HCT116 (cell line): ENCODE measurements at places on chromosomes 12 and 14. TPM values are rescaled to one million over a fixed set of nuclear protein-coding genes. Genes with fewer than 3 reads are reported as not detected.

GRCh38 chr12:65609359-65609771 is 214.9 kb upstream of the HMGA2 start:
- peak; percentile 48 for DNase-seq

DNA sequence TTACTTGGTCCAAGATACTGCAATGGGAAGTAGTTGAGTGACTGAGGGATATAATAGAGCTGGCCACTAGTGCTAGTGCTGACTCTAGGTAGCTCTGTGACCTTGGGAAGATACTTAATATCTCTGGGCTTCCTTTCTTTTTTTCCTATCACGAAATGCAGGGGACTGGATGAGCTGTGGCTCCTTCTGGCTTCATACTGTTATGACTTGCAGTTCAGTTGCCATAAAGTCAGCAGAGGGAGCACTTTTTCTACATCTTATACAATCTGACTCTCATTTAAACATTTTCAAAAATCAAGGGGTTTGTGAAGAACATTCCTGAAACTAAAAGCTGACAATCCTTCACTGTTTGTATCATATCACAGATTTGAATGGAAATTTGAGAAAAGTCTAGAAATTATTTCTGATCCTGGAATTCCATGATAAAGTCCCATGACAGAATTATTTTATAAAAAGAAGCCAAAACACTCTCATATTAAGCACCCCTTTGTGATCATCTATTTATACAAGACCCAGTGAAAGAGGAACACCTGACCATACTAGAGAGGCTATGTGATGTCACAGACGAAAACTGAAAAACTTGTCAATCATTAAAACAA is 5.3 kb downstream of the BHLHE41 start:
- DNase-seq = peak; percentile 51

DNA sequence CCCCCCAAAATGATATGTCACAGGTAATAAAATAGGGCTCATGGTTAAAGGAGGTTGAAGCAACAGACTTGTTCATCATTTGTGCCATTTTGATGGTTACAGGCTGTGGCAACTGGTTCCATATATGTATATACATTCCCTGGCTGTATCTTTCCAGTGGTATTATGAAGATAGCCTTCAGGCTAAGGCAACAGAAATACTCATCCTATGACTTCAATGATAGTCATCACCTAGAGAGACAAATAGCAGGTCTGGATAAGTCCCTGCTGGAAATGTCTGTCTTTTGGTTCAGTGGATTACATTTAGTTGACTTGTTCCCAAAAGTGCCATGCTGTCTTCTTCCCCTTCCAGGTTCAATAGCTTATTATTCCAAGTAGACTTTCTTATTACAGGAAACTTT is 997.4 kb downstream of the FLRT2 start:
- DNase-seq = no peak

DNA sequence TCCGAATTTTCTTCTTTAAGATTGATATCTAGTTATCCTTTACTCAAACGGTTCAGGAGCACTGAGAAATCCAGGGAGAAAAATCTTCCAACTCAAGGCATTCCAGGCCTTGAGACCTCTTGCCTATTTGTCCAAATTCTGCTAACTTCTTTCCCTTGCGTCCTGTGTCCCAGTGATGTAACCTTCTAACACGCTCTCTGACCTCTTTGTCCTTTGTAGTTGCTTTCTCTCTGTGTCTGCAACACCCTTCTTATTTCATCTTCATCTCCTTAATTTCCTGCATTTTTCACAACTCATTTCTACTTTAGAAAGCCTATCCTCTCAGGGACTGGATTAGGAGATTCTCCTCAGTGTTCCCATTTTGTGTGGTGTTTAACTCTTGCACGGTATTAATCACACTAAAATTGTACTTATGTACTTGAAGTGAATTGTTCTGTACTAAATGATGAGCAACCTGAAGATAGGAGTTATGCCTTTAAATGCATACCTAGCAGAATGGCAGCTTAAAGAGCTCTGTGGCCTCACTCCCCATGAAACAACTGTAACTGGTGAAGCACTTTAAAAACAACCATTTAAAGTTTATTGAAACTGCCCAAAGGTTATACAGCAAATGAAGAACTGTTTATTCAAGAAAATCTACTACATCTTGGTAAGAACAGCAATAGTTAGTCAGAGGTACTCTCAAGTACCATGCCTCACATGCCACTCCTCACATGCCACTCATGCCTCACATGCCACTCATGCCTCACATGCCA is 7.4 kb upstream of the SNAPC1 start:
- no peak for DNase-seq

DNA sequence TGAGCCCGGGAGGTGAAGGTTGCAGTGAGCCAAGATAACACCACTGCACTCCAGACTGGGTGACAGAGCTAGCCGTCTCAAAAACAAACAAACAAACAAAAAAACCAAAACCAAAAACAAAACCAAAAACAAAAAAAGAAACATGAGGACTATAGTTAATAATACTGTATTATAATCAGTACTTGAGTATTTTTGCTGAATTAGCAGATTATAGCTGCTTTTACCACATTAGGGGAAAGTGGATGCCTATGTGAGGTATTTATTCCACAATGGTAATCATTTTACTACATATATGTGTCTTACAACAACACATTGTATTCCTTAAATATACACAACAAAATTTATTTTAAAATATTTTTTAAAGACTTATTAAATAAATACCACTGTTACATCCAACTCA is 101.4 kb upstream of the PPP4R3A start:
- no peak for DNase-seq

GRCh38 chr14:53963320-53964227 is 6.9 kb upstream of the BMP4 start:
- no peak for DNase-seq

DNA sequence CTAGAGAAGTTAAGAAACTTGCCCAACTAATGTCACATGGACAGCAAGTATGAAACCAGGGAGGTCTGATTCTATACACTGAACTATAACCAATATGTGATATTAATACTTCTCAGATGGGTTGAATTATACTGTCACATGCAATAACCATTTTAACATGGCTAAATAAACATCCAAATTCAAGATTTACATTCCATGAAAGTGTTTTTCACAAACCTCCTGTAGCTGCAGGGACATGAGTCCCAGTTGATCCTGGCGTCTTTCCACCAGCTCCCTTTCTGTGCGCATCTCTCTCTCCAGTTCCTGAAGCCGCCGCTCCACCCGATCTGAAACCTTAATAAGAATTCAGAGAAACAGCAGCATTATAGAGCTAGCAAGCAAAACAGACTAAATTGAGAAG is 79.0 kb downstream of the CEP128 start:
- no peak for DNase-seq

GRCh38 chr12:49706351-49707127 is 666 bp downstream of the FMNL3 start:
- DNase-seq = no peak

TMEM229B gene
- total RNA-seq = 0.71 TPM
